Activated CD4-positive, CD25-positive, alpha-beta regulatory T cell (primary cell): ENCODE measurements at places on chromosomes 2 and 18.

GRCh38 chr2:76748581-76749296, 773.4 kb downstream of the LRRTM4 start:
- DNase-seq = no peak

GRCh38 chr2:138171244-138171643, 207.0 kb downstream of the HNMT start:
- DNase-seq = no peak

DNA sequence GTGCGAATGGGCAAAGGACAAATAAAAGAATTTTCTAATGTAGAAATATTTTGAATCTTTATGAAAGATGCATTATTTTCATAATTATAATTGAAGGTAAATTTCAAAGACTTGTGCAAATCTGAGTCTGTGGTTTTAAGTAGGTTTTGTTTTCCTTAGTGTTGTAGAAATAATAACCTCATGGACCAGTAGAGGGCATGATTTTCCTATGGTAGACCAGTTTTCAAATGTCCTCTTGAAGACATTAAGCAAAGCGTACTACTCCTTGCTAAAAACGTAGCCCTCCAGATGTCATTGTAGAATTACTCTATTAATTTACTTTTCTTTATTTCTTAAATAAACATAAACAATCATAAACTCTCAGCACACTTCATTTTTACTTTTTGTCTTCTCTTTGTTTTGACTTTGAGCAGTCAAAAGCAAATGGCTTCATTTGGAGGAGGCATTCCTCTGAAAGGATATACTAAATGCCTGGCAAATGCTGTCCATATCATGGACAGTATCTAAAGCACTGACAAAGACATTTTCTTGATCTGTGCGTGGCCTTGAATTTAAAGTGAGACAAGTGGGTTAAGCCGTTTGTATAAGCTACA, 85.8 kb upstream of the FAM237A start:
- no peak for DNase-seq

DNA sequence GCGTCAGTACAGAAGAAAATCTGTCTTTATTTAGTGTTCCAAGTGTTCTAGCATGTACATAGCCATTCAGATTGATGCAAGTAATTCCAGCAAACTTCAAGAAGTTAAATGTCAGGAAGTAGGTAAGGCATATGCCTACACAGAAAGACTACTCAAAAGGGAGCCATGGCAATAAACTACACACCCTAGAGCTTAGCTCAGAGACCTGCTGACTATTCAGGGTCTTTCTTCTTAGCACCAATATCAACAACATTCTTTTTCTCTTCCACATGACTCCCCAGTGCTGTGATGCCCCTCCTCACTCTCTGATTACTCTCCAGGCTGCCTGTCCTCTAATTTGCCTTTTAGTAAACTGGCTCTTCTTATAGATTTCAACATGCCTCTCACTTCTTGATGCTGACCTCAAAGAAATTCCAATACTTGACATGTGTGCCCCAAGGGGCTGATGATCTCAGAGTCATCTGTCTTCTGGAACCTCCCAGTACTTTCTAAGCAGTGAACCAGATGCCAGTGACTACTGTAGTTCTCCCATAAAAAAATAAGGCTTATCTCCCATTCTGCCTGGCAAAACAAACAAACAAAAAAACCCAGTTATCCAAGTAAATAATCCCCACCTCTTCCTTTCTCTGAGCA, 909.2 kb upstream of the FANCL start:
- DNase-seq = no peak

DNA sequence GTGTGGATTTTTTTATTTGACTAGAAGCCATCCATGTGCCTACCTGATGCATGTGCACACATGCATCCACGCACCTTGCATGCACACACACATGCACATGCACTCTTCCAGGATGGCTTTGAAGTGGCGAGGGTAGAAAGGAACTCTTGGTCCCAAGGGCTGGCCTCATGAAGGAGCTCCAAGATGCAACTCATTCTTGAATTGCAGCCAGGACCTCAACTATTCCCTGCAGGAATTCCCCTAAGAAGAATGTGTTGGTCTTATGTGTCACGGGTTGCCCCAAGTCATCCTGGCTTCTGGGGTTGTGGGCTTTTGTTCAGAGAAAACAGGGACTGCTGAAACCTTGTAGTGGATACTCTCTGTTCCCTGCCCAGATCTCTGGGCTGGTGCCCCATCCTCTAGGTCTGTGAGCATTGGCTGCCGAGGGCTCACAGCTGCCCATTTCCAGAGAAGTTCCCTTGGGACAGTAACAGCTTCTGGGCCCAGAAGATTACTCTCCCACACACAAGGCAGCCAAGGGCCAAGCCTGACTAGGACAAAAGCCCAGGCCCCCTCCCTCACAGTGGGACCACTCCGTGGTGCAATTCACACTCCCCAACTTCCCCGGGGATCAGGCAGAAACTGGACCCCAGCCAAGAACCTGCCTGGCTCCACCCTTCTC, 137.6 kb downstream of the COPS8 start:
- no peak for DNase-seq

DNA sequence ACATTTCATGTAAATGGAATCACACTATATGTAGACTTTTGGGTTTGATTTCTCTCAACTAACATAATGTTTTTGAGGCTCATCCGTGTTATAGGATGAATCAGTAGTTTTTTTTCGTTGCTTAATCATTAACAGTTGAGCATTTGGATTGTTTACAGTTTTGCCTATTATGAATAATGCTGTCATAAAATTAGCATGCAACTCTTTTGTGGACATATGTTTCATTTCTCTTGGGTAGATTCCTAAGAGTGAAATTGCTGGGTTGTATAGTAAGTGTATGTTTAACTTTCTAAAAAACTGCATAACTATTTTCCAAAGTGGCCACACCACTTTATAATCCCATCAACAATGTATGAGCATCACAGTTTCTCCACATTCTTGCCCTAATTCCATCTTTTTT, 7.7 kb upstream of the RHBDD1 start:
- DNase-seq = no peak

GRCh38 chr2:107322416-107322815, 436.4 kb upstream of the ST6GAL2 start:
- DNase-seq = no peak

- DNase-seq = no peak
Observed at GRCh38 chr2:120579916-120580685, 155.6 kb upstream of the GLI2 start.

DNA sequence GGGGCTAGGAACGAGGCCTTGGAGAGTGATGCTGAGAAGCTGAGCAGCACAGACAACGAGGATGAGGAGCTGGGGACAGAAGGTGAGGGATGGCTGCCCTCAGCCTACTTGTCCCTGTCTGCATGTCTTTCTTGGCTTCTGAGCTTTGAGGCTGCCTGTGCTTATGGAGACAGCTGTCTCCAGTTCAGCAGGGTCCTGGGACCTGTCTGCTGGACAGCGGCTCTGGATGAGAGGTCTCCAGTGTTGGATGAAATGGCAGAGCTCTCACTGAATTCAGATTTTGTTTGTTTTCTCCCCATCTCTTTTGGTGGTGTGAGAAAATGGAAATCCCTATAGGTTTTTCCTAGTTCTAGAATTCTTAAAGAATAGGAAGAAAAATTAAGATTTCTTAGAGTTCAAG, 54.8 kb downstream of the NTSR2 start:
- DNase-seq = no peak
